Hematopoietic multipotent progenitor cell treated with erythropoietin and hydrocortisone succinate and interleukin-3 and kit ligand, for 8 days (in vitro differentiated cells): ENCODE measurements at places on chromosomes 2 and 18.

DNA sequence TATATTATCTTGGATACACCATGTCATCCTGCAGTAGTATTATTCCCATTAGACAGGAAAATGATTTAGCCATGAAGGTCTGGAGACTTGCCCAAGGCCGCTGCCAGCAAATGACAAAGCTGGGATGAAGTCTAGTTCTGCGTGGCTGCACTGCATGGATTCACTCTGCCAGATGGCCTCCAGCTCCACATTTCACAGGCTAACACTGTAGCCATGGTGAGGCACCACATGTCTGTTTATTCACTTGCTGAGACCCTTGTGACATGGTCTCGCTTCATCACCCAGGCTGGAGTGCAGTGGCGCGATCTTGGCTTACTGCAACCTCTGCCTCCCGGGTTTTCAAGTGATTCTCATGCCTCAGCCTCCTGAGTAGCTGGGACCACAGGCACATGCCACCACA is 31.5 kb upstream of the SCG2 start:
- DNase-seq: no peak

DNA sequence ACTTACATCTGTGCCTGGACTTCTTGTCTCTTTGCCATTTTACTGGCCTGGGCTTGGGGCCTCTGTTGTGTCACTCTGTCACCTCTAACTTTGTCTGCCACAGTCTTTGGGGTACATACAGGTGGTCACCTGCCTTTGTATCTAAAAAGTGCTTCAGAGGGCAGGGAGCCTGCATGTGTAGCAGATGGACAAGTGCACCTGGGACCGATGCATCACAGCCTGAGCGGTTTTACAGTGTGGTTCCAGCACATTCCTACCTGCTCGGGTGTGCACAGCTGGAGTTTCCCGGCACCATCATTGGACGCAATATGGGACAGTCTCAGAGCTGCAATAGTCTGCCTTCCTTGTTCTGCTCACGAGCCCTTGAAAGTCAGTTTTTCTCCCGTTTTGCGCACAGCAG is 249.8 kb upstream of the RAB12 start:
- no peak for DNase-seq

GRCh38 chr2:70381235-70381634 is 79.4 kb upstream of the FAM136A start:
- DNase-seq: no peak

DNA sequence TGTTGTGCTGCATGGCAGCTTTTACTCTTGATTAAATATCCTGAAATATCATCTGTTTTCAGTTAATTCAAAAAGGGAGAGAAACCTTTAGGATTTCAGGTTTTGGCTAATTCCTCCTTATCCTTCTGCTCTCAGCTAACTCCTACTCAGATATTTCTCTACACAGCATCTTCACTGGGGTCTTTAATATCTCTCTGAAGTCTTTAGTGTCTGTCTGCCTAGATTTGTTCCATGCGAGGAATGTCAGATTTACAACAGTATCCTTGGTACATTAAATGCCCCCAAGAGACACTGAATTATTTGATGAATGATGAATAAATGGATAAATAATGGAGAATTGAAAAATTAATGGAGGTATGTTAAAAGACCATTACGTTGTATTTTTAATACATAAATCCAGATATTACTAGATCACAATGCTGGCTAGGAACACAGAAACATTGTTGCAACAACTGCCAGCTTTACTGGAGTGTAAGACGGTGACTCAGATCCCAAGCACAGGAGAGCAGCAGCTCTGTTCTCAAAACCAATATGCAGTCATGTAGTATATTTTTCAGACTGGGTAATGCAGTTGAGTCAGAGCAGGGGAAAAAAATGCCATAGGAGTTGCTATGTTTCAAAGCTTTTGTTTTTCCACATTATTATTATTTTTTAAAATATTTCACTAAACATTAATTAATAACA is 388.0 kb upstream of the SYT4 start:
- no peak for DNase-seq

DNA sequence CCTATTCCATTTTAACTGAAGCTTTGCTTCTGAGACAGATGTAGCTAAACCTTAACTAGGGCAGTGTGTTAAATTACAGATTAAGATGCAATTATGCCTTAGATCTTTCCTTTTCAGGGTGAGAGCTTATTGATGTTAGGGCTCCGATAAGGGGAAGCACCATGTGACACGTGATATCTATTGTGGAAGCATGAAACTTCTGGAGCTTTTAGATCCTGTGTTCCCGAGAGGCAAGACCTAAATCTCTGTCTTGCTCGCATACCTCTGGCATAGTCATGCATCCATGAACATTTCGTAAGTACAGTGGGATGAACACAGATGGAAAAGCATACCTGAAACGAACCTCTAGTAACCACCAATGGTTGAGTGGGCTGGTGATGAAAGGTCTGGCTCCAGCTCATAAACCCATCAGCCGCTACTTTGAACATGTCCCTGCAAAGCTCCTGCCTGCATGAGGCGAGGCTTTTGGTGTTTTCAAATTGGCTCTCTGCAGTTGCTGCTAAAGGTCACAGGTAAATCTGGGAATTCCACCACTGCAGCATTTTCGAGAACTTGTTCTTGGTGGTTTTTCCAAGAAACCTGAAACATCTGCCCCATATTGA is 3.7 kb upstream of the NRP2 start:
- DNase-seq: no peak

DNA sequence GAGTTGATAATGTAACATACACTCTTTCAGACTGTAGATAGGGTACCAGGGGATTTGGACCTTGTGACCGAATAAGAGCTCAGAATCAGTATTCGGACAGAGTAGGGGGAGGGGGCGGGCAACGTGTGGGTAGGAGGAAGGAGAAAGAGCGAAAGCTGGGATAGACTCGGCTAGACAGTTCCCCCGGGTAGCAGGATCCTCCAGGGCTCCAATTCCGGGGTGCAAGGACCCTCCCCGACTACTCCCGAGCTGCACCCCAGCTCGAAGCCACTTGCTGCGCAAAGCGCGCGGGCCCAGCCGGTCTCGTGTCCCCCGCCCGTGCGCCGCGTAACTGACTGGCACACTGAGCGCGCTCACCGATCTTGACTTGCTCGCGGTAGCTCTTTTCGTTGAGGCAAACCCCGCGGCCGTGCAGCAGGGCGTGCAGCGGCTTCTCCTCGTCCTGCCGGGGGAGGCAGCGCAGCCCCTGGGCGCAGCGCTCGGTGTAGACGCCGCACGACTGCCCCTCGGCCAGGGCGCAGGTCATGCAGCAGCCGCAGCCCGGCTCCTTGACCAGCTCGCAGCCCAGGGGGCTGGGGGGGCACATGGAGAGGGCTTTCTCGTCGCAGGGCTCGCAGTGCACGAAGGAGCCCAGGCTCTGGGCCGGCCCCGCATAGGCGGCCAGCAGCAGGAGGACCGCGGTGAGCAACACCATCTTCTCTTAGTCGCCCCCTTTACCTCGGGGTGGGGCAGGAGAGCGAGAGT is 1.1 kb downstream of the IGFBP5 start:
- DNase-seq: peak; percentile 60

- no peak for DNase-seq
Observed at GRCh38 chr18:7133181-7133580, 15.6 kb upstream of the LAMA1 start.

DNA sequence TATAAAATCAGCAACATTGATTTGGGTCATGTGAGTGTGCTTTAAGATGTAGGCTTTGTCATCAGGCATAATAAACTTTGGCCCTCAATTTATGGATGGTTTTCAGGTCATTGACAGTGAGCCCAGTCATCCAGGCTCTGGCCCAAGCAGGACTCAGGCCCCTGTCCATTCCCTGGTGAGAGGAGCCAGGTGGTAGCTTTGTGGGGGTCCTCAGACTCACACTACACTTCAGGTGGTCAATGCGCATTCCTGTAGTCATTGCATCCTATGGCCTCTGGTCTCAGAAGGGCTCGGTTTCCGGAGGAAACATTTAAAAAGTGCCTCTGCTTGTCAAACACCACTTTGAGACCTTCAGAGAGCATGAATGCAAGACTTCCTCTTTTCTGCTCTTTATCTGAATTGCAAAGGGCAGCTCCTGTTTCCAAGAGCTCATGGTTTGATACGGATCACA is 20.2 kb downstream of the LGALSL start:
- DNase-seq: peak; percentile 61

GRCh38 chr2:225464346-225465025 is 65.0 kb downstream of the NYAP2 start:
- peak; percentile 4 for DNase-seq

- DNase-seq: no peak
Observed at GRCh38 chr2:99701503-99701902, 211.7 kb upstream of the REV1 start.

- DNase-seq: no peak
Observed at GRCh38 chr2:98121149-98121548, 34.2 kb downstream of the VWA3B start.
